Activated gamma-delta T cell treated with anti-CD3 and anti-CD28 coated beads, Interleukin-2, amount 50 U/mL, for 16 hours (primary cell): ENCODE measurements at places on chromosomes 11 and 22.

DNA sequence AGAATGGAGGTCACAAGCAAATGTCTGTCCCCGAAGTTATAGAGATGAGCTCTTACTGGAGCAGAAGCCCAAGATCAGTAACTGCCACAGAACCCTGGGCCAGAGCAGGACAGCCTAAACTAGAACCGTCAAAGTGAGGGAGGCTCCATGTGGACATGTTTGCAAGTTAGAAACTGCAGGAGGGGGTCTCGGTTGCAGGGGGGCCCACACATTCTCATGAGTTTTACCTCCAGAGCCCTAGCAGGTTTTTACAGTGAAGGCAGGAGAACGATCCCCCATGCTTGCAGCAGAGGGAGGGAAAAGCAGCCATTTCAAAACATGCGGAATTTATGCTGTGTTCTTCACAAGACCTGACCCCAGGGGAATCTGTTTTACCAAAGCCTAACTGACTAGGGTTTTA is 133.5 kb upstream of the B3GAT1 start:
- DNase-seq = no peak

DNA sequence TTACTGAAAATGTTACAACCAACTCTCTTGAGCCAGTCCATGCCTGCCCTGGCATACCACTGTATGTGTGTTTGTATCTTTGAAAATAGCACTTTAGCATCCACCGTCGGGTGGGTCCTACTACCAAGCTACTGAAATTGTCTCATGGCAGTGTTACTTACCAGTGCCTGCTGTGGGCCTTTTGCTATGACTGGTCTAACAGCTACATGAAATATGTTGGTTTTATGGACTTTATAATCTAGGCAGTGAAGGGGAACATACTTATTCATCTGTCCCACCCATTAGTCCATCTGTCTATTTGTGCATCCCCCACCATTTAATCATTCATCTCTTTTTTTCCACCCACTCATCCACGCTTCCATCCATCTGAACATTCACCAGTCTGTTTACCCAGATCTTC is 106.0 kb downstream of the NAV2 start:
- DNase-seq = no peak

GRCh38 chr22:47929646-47930185 is 1167.3 kb downstream of the TBC1D22A start:
- no peak for DNase-seq

DNA sequence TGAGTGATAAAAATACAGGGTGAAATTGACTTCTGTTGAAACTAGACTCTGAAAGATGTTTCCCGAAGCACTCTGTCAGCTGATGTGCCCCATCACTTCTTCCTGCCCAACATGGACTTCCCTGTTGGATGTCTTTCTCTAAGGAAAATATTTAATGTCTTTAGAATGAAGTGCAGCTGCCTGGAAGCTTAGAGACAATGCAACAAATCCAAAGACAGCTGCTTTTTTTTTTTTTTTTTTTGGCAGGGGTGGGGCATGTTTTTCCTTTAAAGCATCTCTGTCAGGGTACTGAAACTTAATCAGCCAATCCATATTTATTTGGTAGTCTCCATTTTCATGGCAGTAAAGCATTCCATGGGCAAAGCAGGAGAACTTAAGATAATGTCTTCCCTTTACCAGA is 5.9 kb downstream of the JAM3 start:
- DNase-seq = no peak

DNA sequence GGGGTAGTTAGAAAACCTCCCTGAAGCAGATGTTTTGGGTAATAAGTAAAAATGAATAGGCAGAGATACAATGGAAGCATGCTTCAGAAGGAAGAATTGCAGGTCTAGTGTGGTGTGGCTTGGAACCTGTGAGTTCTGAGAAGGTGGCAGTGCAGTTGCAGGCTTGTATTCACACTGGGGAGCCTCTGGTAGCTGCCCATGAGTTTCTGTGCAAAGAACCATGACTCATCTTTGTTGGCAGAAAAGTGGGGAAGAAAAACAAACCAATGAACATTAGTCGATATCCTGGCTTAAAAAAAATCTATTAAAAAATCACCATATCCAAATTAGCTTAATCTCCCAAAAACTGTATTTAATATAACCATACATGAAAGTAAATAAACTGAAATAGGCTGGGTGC is 232.6 kb downstream of the FAT3 start:
- DNase-seq = no peak

DNA sequence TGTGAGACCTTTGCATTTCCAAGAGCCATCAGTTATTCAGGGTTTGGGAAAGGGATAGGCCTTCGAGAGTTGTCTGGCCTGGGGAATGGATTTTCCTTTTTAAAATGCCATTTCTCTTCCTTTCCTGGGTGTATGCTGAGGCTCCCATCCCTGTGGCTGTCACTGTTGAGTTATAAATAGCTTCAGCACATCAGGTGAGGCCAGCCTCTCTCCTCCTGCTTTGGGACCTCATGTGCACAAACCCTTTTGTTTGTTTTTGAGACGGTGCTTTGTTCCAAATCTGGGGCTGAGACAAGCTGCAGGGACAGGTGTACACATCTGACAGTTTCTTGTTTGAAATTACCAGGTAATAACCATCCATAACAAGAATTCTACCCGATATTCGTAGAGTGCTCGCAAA is 1.3 kb downstream of the TEF start:
- no peak for DNase-seq

GRCh38 chr11:128318856-128319474 is 268.4 kb downstream of the ETS1 start:
- peak; percentile 69 for DNase-seq

DNA sequence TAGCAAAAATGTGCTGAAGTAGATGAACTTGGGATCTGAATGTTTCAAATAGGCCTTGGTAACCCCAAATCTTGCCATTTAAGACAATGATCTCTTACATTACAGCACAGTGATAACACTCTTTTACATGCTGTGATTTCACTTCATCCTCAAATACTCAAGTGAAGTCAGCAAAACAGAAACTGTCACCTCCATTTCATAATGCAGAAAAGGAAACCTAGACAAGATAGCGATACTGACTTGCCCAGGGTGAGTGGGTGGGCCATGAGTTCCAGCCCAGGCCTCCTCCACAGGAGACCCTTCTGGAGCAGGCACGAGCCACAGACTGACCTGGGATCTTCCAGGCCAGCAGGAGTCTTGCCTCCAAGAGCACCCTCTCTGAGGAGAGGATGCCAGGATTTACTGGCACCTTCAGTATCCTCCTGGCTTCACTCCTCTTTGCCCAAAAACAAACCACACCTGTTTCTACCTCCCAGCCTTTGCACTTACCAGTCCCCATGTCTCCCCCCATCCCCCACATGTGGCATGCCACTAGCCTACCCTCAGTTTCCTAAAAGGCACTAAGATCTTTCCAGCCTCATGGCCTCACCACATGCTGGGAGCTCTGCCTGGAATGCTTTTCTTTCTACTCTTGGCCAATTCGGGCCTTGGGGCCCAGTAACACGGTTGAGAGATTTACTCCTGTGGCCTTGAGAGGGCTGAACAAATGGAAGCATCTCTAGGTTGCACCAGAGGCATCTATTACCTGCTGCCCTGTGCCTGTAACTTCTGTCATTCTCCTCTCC is 1.9 kb upstream of the DGAT2 start:
- DNase-seq = no peak

GRCh38 chr11:63537293-63538101 is 889 bp downstream of the PLAAT4 start:
- DNase-seq = no peak

- no peak for DNase-seq
These were observed 107.4 kb downstream of the ZBTB16 start for GRCh38 chr11:114166897-114167323.

GRCh38 chr11:64675450-64676260 is 47.3 kb downstream of the NRXN2 start:
- DNase-seq = no peak

DNA sequence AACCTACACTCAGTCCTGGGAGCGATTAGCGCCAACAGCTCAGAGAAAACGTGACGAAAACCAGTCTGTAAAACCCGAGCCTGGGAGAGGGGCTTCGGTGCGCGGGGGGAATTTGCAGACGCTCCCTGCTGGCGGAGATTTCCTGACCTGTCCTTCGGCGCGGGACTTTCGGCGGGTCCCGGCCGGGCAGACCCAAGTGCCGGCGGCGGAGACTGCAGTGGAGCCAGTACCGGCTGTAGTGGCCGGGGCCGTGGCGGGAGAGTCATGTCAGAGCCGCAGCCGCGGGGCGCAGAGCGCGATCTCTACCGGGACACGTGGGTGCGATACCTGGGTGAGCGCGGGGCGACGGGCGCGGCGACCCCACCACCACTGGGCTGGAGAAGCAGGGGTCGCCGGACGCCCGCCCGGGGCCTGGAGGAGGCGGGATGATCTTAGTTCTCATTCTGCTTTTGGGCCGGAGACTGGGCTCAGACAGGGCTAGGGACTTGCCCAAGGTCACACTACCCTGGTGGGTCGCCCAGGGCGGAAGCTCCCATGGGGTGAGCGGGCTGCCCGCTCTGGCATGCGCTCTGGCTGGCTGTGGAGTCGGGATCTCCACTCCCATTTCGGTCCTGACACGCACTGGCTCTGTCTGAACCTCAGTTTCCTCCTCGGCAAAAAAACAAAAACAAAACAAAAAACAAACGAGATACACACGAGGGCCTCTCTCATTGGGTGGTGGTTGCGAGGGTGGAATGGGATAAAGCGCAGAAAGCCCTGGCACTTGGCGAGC is at the start of gene MTFP1:
TSS of gene MTFP1 (plus strand) at position 153 of the 772 bp plus-strand sequence. CDS start at position 265, 112 bp downstream.
- no peak for DNase-seq

DNA sequence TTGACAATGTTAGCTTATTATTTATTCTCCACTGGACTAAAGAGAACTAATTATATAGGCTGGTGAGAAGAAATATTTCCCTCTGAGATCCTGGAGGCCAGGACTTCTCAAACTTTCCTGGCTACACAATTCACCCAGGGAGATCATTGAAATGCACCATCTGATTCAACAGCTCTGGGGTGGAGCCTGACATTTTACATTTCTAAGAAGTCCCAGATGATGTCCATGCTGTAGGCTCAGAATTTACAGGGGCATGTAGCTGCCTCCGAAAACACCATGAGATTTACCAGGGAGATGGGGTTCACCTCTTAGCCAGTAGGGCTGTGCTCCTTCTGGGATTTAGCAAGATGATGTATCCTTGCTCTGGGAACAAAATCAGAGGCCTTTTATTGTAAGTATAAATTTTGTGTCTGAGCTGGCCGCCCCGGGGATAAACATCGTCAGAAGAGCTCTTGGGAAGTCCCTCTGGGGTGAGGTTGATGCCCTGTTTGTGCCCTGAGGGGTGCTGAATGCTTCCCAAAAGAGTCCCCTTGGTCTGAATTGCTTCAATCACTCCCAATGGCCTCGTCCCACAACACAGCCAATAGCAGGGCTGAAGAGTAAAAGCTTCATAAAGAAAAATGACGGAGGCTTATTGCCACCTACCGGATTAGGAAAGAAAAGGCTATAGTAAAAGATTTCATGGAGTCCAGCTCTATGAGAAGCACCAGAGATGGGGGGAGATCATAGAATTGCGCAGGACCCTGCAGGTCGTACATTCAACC is 33.4 kb upstream of the API5 start:
- DNase-seq = no peak

GRCh38 chr11:12029738-12030363 is 21.4 kb upstream of the DKK3 start:
- no peak for DNase-seq
